Activated T-helper 17 cell treated with anti-CD3 and anti-CD28 coated beads, Interleukin-2, amount 50 U/mL, for 72 hours (primary cell): ENCODE measurements at places on chromosomes 16 and 17.

GRCh38 chr17:44502598-44503146 is 534 bp downstream of the GPATCH8 start:
- H3K4me1 ChIP-seq = peaks cover 11% of the 10 kb centered on the region
- H3K27ac ChIP-seq = peak overlapping the region; percentile 98
- peaks cover 5% of the 10 kb centered on the region for H3K27me3 ChIP-seq
- H3K4me3 ChIP-seq = peak overlapping the region; percentile 96

GRCh38 chr17:69857412-69857835 is 217.6 kb upstream of the KCNJ16 start:
- H3K4me1 ChIP-seq = no peaks in the 10 kb centered on the region
- H3K27me3 ChIP-seq = no peaks in the 10 kb centered on the region
- no peak overlapping the region for H3K27ac ChIP-seq
- no peak for ATAC-seq
- no peaks in the 10 kb centered on the region for H3K36me3 ChIP-seq

- H3K27ac ChIP-seq = peak overlapping the region; percentile 65
- H3K27me3 ChIP-seq = no peaks in the 10 kb centered on the region
- peaks cover 27% of the 10 kb centered on the region for H3K4me1 ChIP-seq
- peak overlapping the region; percentile 94 for H3K4me3 ChIP-seq
- peak; percentile 37 for ATAC-seq
- peaks cover 7% of the 10 kb centered on the region for H3K36me3 ChIP-seq
These were observed 55.8 kb upstream of the GSE1 start for GRCh38 chr16:85557083-85557970.

GRCh38 chr16:82506692-82507670 is 119.8 kb upstream of the CDH13 start:
- ATAC-seq = no peak
- H3K4me3 ChIP-seq = no peak overlapping the region
- H3K27ac ChIP-seq = no peak overlapping the region
- H3K4me1 ChIP-seq = no peaks in the 10 kb centered on the region

DNA sequence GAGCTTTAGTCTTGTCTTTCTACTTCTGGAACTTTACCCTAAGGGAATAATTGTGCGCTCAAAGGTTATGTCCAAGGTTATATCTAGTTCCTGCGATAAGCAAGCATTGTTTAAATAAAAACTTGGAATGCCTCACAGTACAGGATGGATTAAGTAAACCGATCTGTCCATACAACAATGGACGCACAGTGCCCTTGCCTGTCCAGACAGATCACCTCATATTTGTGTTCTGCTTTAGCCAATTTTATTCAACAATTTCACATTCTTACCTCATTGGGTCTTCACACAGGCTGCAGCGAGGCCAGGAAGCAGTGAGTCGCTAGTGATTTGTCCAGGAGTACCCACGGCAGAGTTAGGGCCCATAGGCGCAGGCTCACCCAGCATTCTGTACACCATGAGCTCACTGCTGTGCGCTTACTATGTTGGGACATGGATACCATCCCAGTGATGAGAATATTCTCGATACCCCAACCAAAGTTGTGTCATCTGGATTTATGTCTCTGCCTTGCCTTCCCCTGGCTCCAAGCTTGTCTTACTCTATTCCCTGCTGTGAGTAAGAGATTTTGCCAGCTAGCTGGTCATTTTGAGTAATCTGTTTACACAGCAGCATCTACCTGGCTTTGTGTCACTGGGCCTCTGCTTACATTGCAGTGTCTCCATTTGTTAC is 39.8 kb downstream of the USP43 start:
- H3K36me3 ChIP-seq = no peaks in the 10 kb centered on the region
- no peak for ATAC-seq
- H3K27ac ChIP-seq = no peak overlapping the region
- no peaks in the 10 kb centered on the region for H3K4me1 ChIP-seq

GRCh38 chr17:10063730-10064241 is 134.6 kb downstream of the GAS7 start:
- no peak for ATAC-seq
- H3K36me3 ChIP-seq = no peaks in the 10 kb centered on the region
- H3K27me3 ChIP-seq = peaks cover 3% of the 10 kb centered on the region
- H3K27ac ChIP-seq = no peak overlapping the region

DNA sequence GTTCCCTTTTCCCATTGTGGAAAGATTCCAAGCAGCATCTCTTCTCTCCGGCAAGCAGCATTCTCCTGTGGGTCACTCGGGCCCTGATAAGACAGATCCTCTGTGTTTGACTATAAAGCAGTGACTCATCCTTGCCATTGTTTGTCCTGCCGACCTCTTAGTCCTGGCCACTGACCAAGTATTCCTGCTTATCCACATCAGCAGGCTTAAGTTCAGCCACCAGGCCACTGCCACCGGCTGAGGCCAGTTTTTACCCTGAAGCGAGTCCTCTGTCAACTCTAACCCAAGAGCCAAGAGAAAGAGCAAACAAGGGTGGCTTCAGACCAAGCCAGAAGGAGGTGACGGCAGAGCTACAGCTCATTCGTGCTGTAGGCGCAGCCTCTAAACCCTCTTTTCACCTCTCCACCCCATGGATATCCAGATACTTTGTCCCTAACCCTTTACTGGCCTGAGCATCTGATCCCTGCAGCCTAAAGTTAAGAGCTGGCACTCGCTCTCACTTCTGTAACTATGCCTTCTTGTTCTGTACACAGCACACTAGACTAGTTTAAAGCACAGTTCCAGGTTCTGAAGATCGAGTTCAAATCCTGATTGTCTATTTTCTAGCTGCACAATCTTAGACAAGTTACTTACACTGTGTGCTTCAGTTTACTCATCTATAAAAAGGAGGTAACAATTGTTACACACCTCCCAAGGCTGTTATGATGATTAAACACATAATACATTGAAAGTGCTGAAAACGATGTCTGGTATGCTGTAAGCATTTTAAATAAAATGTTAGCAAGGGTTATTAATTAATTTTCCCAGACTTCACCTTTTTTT is 31.0 kb downstream of the SOX9 start:
- no peak overlapping the region for H3K4me3 ChIP-seq
- H3K27ac ChIP-seq = no peak overlapping the region
- H3K4me1 ChIP-seq = no peaks in the 10 kb centered on the region
- H3K27me3 ChIP-seq = peaks cover 7% of the 10 kb centered on the region
- no peak for ATAC-seq

- peaks cover 6% of the 10 kb centered on the region for H3K4me1 ChIP-seq
- H3K27ac ChIP-seq = no peak overlapping the region
- no peaks in the 10 kb centered on the region for H3K36me3 ChIP-seq
- H3K27me3 ChIP-seq = peaks cover 4% of the 10 kb centered on the region
These were observed 49.8 kb downstream of the CDH1 start for GRCh38 chr16:68786685-68787418.

DNA sequence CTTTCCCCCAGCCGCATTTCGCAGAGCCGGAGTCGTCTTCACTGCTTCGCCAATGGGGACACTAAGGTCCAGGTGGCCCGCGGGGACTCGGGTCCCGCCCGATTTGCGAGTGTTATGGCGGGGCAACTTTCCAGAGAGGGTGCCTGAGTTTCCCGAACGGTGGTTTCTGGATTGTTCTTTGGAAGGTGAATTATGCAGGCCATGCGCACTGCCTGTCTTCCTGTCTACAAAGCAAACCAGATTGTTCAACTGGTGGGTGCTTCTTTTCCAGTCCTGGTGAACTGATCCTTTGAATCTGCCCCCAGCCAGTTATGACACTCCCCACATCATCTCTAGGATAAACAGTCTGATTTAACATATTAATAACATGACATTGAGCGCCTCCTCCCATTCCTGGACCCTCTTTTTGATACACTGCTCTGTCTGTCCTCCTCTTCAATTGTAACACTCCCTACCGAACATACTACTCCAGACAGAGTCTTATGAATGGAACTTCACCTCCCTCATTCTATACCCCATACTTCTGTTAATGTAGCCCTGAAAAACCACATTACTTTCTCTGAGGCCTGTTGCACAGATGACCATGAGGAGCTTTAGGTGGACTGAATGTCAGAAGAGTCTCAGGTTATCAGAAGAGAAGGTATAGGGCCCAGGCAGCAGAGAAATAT is 159.0 kb downstream of the RAB11FIP4 start:
- H3K4me1 ChIP-seq = peaks cover 14% of the 10 kb centered on the region
- no peak for ATAC-seq
- H3K27me3 ChIP-seq = no peaks in the 10 kb centered on the region
- peaks cover 9% of the 10 kb centered on the region for H3K36me3 ChIP-seq

DNA sequence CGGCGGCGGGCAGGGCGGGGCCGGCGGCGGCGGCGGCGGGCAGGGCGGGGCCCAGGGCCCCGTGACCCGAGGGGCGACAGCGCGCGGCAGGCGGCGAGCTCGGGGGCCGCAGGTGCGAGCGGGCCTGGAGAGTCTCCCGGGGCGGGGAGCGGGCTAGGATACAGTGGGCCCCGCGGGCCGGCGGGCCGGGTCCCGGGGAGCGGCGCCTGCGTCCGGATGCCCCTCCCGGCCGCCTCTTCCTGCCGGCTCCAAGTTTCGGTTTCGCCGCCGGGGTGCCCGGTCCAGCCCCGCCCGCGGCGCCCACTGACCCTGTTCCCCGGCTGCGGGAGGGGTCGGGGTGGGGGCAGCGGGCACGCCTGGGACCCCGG is at the start of gene RNF213:
RNF213 (plus strand) TSS at position 62 of the 368 bp plus-strand sequence. CDS start 2,830 bp downstream, outside the sequence.
- peak within 1 kb of the TSS; percentile 99 for H3K4me3 ChIP-seq
- peak; percentile 7 for ATAC-seq

DNA sequence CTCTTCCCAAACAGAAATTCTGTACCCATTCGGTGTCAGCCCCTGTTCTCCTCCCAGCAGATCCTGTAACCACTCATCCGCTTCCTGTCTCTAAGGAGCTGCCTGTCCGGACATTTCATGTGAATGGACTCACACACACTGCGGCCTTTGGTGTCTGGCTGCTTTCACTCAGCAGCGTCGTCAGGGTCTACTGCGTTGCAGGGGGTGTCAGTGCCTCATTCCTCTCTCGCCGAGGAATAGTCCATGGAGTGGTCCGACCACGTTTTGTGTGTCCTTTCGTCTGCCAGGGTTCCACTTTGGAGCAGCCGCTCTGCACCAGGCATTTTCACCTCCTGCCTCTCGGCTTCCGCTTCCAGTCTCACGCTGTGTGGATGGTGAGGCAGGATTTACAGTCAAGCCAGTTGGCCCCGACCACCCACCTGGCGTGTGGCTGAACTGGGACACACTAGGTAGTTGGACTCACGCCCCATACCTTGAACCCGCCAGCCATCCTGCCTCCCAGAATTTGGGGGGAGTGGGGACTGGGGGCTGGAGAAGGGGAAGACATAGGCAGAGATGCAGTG is 188.2 kb upstream of the CIBAR2 start:
- H3K4me3 ChIP-seq = no peak overlapping the region
- H3K27ac ChIP-seq = no peak overlapping the region
- no peak for ATAC-seq
- no peaks in the 10 kb centered on the region for H3K4me1 ChIP-seq

DNA sequence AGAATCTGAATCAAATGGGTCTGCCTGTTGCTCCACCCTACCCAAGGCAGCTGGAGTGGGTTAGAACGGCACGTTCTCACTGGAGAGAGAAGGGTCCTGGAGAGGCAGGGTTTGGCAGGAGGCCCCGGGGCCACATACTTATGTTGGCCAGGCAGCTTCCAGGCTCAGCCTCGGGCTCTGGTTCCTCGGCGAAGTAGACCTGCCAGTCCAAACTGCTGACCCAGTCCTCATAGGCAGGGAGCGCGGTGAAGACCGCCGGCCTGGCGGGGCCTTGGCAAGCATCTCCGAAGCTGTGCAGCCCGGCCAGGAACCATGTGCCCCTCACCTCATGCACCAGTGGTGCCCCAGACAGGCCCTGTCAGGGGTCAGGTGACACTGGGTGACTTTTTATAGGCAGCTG is 4.8 kb downstream of the PRSS53 start:
- no peaks in the 10 kb centered on the region for H3K27me3 ChIP-seq
- no peaks in the 10 kb centered on the region for H3K4me1 ChIP-seq
- H3K27ac ChIP-seq = no peak overlapping the region

DNA sequence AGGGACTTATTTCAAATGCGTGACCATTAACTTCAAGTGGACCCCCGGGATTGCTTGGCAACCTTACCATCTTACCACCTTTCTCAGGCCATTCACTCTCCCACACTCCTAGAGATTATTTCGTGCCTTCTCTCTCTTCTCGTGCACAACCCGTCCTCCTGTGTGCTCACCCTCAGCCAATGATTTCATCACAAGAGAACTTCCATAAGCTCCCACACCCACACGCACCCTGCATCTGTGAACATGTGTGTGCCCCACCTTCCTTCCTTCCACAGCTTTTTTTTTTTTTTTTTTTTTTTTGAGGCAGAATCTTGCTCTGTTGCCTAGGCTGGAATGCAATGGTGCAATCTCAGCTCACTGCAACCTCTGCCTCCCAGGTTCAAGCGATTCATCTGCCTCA is 27.4 kb upstream of the CDH3 start:
- no peak overlapping the region for H3K27ac ChIP-seq
- no peak overlapping the region for H3K4me3 ChIP-seq
- no peaks in the 10 kb centered on the region for H3K36me3 ChIP-seq
- peaks cover 10% of the 10 kb centered on the region for H3K27me3 ChIP-seq

DNA sequence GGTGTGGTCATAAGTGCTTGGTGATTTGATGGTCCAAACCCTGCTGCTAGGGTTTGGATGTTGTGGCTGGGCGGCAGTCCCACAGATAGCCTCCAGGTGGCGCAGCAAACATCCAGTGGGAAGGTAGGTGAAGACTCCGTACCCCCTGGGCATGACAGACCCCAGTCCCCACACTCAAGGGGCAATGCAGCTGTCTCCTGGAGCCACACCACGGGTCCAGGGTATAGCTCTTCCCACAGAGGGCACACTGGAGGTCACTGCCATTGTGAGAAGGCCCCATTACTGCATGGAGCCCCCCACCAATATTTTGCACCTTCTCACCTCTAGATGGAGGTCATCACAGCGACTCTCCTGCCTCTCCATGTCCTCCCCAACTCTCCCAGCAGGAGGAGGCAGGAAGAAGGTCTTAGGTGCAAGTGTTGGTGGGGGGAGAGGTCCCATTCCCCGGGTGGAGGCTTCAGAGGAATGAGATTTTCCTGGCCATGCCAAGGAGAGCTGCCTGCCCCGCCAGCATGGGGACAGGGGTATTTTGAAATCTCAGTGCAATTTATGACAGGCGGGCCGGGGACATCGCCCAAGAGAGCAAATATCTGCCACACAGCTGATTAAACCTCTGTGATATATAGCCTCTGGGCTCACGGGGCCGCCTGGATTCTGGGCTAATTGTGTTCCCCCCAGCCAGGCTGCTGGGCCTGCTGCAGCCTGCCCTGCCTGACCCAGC is 17.1 kb upstream of the C17orf113 start:
- no peak overlapping the region for H3K27ac ChIP-seq
- no peaks in the 10 kb centered on the region for H3K4me1 ChIP-seq
- peaks cover 17% of the 10 kb centered on the region for H3K27me3 ChIP-seq

GRCh38 chr16:17117906-17118577 is 352.7 kb downstream of the XYLT1 start:
- no peaks in the 10 kb centered on the region for H3K4me1 ChIP-seq
- H3K4me3 ChIP-seq = no peak overlapping the region
- H3K27me3 ChIP-seq = no peaks in the 10 kb centered on the region
- peaks cover 39% of the 10 kb centered on the region for H3K36me3 ChIP-seq
- no peak for ATAC-seq

- no peaks in the 10 kb centered on the region for H3K27me3 ChIP-seq
- ATAC-seq = peak; percentile 16
- no peak overlapping the region for H3K27ac ChIP-seq
- peaks cover 29% of the 10 kb centered on the region for H3K36me3 ChIP-seq
- no peaks in the 10 kb centered on the region for H3K4me1 ChIP-seq
These were observed 560 bp downstream of the TELO2 start for GRCh38 chr16:1493746-1494094.
